ENCODE measurements at places on chromosomes 7 and 10. TPM values are rescaled to one million over a fixed set of nuclear protein-coding genes. Genes with fewer than 3 reads are reported as not detected.

GRCh38 chr10:22723343-22723779 is 9.0 kb upstream of the PIP4K2A start:
- no peaks in the 10 kb centered on the region for H3K27me3 ChIP-seq
- H3K4me3 ChIP-seq: no peak overlapping the region
- DNase-seq: no peak
- H3K27ac ChIP-seq: no peak overlapping the region

NXPH1 gene
- 3.8 TPM for total RNA-seq

DNA sequence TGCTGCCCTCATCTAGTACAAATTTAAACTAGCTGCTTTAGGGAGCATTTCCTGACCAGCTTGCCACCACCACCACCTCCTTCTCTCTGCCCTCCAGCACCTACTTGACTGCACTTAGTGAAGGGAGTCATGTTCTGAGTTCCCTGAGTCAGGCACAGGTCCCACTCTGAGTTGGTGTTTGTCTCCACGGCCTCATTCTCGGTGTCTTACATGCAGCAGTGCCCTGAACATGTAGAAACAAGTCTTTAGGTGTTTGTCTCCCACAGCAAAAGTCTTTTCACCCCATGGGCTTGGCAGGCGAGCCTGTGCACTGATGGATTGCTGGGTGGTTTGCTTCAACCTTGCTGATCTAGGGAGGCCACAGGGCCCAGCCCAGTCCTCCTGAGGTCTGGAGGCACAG is 16.9 kb downstream of the TSPAN14 start:
- no peak for DNase-seq
- H3K4me1 ChIP-seq: peaks cover 40% of the 10 kb centered on the region
- peak overlapping the region; percentile 34 for H3K4me3 ChIP-seq

CLEC2L gene
- 3.1 TPM for total RNA-seq

DNA sequence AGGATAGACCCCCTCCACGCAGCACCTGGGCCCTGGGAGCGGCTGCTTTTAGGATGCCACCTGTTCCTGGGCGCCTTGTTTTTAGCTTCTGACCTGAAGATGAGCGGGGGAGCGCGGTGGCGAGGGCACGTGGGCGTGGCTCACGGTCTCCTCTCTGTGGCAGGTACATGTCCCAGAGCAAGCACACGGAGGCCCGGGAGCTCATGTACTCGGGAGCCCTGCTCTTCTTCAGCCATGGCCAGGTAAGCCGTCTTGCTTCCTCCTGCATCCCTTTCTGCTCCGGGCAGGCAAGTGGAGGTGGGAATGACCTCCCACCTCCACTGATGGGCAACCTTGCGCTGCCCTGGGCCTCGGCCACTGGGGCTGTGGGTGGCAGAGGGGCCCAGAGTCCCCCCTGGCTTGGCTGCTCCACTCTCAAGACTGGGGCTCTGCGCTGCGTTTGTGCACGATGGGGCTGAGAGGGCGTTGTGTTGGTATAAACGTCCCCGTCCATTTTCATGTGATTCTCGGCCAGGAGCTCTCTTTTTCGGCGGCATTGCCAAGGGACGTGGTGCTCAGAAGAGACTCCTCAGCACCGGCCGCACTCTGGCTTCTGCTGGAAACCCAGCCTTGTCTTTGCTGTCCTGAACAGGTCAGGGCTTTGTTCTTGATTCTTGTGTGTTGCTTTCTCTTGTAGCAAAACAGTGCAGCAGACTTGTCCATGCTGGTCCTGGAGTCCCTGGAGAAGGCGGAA is 9.7 kb downstream of the GET4 start:
- H3K27me3 ChIP-seq: peaks cover 15% of the 10 kb centered on the region
- H3K27ac ChIP-seq: peak overlapping the region; percentile 59
- H3K36me3 ChIP-seq: peaks cover 4% of the 10 kb centered on the region
- H3K4me3 ChIP-seq: no peak overlapping the region
- H3K4me1 ChIP-seq: peaks cover 19% of the 10 kb centered on the region
- peak; percentile 13 for DNase-seq
